ENCODE measurements at places on chromosomes 11 and 22.

DNA sequence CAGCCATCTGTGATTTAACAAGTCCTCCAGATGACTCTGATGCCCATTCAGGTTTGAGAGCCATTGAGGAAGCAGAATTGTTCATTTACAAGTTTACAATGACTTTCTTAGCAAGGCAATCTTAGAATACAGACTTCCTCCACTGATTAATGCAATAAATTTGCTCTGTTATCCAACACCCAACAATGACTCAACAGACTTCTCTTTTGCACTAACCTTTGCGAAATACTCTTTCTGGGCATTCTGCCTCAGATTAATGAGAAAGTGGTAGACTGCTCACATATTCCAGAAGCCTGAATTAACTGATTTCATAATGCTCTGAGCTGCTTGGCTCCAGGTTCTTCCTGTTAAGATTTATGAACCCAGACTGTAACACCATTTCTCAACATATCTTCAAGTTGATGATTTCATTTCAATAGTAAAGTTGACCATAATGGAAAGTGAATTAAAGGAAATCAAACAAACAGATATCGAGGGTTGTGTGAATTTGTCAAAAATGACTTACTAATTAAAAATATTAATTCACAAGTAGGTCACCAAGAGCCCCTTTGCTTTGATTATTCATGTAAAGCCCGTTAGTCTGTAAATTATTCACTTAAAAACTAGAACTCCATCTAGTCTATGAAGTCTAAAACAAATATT, 70.5 kb upstream of the BLID start:
- no peak for DNase-seq

GRCh38 chr11:64268893-64269539, 15.4 kb downstream of the BAD start:
- peak; percentile 65 for DNase-seq

- no peak for DNase-seq
Observed at GRCh38 chr11:44623341-44623730, 57.9 kb downstream of the CD82 start.

DNA sequence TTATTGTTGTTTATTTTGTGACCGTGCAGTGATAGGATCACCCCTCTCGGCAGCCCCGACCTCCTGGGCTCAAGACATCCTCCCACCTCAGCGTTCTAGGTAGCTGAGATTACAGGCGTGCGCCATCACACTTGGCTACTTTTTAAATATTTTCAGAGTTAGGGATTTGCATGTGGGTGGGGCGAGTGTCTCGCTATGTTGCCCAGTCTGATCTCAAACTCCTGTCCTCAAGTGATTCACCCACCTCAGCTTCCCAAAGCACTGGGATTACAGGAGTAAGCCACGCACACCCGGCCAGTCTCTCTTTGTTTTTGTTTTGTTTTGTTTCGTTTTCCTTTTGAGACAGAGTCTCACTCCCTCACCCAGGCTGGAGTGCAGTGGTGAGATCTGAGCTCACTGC, 1.2 kb upstream of the INTS5 start:
- DNase-seq, result no peak

GRCh38 chr11:20031155-20032001, 128.9 kb downstream of the DBX1 start:
- peak; percentile 40 for DNase-seq

GRCh38 chr11:68546555-68546954, 86.0 kb downstream of the PPP6R3 start:
- no peak for DNase-seq

DNA sequence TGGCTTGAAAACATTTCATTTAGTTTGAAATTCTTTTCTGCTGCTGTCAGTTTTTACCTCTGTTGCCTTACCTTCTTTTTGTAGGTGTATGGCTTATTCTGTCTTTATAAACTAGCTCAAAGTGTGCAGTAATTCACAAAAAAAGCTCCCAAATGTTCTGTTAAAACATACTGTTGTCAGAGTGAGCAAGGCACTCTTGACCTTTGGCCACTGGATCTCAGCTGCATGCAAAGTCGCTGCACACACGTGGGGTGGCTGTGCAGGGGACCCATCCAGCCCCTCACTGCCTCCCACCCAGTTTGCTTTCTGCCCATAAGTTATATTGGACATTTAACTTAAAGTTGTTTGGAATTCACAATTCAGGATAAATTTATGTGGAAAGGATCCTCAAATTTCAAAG, 92.2 kb downstream of the AMOTL1 start:
- no peak for DNase-seq

DNA sequence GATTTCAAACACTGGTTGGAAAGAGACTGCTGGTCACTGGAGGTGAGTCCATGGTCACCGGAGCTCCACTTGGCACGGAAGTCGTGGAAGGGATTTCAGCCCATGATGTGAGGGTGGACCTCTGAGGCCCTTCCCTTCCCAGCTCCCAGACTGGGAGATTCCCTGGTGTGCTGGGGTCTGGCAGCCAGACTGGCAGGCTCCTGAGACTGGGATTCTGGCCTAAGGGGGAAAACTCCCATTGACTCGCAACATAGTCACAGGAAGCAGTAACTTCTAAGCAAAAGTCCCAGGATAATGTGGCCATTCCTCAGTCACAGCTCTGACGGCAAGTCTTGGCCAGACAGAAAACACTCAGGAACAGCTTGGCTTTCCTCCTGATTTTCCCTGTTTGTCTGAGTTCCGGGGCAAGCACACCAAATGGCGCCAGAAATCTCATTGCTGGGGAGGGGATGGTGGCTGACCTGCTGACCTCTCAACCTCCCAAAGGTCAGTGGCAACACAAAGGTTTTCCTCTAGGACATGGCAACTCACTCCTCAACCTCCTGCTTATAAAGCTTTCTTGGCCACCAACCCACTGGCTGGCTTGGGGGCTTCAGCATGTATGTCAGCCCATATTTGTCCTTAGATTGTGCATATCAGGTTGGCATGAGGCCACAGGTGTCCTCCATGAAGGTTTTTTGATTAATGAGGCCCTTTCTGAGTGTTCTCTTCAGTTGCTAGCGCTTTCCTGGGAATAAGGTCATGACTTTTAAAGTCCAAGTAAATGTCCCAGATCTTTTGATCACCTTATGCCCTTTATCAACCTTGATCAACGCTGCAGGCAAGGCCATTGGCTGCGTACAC, 99.5 kb downstream of the CCDC81 start:
- DNase-seq, result no peak

GRCh38 chr22:24948356-24949202, 2.1 kb upstream of the LHFPL7 start:
- no peak for DNase-seq

- no peak for DNase-seq
Observed at GRCh38 chr11:20007386-20007785, 152.9 kb downstream of the DBX1 start.

DNA sequence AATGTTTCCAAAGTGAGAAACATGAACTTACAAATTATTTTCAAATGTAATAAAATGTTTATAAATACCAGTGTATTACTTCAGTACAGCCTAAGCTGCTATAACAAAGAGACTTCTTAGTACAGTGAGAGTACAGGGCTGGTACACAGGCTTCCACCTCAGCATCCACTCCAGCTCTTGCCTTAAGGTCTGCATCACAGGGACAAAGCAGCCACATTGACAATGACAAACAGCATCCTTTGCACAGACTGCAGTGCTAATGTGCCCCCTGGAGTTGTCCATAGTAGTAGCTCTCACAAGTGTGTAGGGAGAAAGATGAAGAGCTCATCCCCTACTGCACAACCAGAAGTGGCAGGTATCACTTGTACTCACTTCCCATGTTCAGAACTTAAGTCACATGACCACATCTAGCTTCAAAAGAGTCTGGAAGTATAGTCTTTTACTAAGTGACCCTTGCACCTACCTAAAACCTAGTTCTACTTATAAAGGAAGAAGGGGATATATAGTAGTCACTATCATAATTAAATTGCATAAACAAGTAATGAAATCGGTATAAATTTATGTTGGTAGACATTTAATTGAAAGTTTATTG, 10.7 kb upstream of the LIPT2 start:
- DNase-seq, result no peak

- DNase-seq, result no peak
Observed at GRCh38 chr11:15649371-15650104, 534.8 kb downstream of the INSC start.

GRCh38 chr11:59255281-59255680, 42.6 kb upstream of the MPEG1 start:
- DNase-seq, result no peak

DNA sequence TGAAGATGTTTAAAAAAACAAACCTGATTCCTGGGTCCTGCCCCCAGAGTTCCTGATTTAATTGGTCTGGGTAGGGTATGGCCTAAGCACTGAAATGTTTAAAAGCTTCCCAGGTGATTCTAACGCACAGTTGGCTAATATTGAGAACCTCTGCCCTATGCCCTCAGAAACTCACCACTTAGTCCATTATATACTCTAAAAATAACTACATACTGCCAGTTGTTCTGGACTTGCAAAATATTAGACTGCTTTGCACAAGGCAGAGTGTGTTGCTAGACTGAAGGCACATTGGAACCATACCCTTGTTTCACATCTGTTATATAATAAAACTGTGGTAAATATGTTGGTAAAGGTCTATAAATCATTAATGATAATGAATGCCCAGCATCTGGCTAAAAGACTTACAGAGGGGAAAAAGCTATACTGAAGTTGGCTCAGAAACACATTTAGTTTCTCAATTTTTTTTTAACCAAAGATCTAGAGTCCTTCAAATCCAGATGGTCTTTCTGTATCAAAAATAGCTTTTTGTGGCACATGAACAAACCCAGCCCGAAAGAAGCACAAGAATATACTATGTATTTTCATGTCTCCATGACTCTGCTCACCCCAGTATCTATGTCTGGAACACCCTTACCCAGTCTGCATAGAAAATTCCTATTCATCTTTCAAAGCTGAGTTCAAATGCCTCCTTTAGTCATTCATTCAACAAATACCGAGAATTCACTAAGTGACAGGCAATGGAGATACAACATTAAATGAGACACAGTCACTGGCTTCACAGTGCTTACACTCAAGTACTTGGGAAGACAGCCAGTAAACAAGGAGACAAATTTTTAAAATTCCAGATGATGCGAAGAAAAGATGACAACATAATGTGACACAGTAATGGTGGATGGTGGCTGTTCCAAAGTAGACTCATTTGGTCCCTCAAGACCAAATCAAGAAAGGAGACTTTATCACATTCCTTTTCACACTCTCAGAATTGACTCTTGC, 44.1 kb downstream of the RBFOX2 start:
- DNase-seq, result no peak

DNA sequence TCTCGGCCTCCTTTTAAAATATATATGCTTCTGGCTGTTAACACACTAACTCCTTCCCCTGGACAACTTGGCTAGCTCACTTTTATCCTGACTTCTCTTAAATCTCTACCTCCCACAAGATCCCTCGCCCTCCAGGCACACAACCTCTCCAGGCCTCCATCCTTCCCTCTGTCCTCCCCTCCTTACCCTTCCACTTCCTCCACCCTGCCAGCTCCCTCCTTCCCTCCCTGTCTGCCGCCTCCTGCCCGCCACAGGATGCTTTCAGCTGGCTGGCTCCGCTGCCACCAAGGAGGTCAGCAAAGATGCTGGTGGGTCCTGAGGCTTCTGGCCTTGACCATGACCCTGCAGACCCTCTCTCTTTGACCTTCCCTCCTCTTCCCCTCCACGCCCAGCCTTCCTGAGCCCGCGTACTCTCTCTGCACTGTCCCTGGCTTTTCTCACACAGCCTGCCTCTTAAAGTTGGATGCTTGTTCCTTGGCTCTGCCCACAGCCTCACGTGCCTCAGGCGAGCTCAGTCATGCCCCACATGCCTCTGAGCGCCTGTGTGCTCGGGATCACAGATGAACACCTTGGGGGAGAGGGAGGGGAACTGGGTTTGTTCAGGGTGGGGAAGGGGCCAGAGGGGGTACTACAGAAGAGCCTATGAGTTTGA, 6.7 kb downstream of the NFAM1 start:
- DNase-seq, result no peak

Data from lung (tissue), 17 donors.